ENCODE measurements at places on chromosomes 16 and 17. TPM values are rescaled to one million over a fixed set of nuclear protein-coding genes. Genes with fewer than 3 reads are reported as not detected.
A peak's percentile ranks its signal among the peaks of the same experiment; 100 is the strongest.

DNA sequence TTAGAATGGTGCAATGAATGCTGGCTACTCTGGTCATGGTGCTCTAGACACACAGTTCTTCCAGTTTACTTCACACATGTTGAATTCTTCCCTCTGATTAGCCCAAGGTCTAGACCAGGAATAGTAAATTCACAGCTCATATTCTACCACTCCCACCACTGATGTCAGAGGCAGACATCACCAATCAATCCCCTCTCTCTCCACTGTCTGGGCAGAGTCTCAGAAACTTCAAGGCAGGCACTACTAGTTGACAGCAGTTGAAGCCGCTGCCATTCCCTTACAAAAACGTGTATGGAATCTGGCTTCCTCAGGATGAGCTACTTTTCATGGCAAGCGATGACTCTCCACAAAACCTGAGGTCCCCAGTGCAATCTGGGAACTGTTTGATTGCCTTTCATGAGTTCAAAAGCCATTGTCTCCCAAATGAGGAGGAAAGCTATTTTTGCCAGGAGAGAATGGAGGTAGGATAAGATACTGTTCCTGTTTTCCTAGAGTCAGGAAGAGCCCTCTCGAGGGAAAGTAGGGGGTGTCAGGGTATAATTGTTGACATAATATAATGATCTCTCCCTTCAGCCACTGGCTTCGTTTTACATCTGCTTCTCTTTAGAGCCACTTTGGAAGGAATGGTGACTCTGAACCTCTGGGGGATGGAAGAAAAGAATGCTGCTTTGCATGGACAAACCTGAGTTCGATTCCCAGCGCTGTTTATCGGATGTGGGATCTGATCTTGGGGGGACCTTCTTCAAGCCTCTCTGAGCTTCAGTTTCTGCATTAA is 90.0 kb downstream of the FOXL1 start:
- no peak overlapping the region for H3K4me3 ChIP-seq
- H3K4me1 ChIP-seq: peaks cover 11% of the 10 kb centered on the region

DNA sequence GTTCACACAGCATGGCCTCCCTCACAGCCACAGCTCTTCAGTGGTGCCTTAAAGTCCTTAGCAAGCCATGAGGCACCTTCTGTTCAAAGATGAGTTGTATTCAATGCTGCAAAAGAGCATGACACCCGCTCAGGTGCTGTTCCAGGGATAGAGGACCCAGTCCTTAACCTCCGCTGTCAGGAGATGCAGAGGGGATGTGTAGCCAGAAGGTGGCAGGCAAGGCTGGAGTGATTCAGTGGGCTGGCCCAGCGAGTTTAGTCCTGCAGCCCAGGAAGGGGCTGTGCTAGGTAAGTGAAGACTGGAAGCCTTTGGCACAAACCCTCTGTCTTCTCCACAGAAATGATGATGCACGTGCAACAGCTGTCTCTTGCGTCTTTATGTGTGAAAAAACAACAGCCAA is 25.0 kb upstream of the ADAM11 start:
- H3K27ac ChIP-seq: no peak overlapping the region
- no peak for DNase-seq
- no peaks in the 10 kb centered on the region for H3K27me3 ChIP-seq
- H3K4me1 ChIP-seq: no peaks in the 10 kb centered on the region

- DNase-seq: no peak
- H3K36me3 ChIP-seq: peaks cover 61% of the 10 kb centered on the region
- peak overlapping the region; percentile 22 for H3K27ac ChIP-seq
- peaks cover 98% of the 10 kb centered on the region for H3K4me1 ChIP-seq
- no peaks in the 10 kb centered on the region for H3K27me3 ChIP-seq
- no peak overlapping the region for H3K4me3 ChIP-seq
Observed at GRCh38 chr17:38885728-38886642, 16.1 kb downstream of the LASP1 start.

GRCh38 chr17:75473246-75473645 is 16.8 kb downstream of the TMEM94 start:
- H3K27me3 ChIP-seq: no peaks in the 10 kb centered on the region
- H3K27ac ChIP-seq: no peak overlapping the region
- no peak for DNase-seq
- H3K4me3 ChIP-seq: no peak overlapping the region
- no peaks in the 10 kb centered on the region for H3K4me1 ChIP-seq

GRCh38 chr16:65200857-65201256 is 79.0 kb upstream of the CDH11 start:
- H3K4me1 ChIP-seq: no peaks in the 10 kb centered on the region
- no peaks in the 10 kb centered on the region for H3K27me3 ChIP-seq
- H3K4me3 ChIP-seq: no peak overlapping the region
- DNase-seq: no peak

DNA sequence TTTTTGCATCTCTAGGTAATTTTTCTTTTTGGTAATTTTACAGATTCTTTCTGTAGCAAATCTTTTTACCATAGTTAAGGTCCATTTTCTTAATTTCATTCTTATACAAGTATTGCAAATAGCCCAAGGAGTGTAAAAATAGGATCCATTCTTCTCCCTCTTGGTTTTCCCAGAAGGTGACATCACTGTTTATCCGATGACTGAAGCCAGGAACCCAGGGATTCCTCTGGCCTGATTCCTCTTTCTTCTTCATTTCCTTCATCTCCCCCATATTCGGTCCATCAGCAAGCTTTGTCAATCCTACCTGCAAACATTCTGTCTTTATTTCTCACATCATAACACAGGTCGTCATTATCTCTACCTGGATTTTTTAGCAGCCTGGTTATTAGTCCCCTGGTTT is 5.3 kb downstream of the RBBP6 start:
- peaks cover 18% of the 10 kb centered on the region for H3K4me1 ChIP-seq
- DNase-seq: no peak
- peaks cover 31% of the 10 kb centered on the region for H3K36me3 ChIP-seq
- H3K27ac ChIP-seq: no peak overlapping the region

DNA sequence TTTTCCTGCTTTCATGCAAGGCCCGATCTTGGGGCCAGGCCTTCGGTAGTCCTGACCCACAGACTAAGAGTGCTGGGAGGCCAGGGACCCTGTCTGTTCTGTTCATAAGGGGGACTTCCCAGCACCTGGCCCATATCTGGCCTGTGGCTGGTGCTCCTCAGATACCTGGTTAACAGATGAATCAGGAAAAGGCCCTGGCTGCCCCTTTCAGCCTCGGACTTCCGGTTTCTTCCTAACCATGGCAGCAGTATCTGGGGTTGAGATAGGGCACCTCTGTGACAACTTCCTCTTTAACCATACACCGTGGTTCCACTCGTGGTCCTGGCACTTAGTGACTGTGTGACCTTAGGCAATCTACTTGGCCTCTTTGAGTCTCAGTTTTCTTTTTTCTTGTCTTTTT is 18.4 kb downstream of the PLCG2 start:
- H3K27me3 ChIP-seq: no peaks in the 10 kb centered on the region
- peak; percentile 45 for DNase-seq
- H3K36me3 ChIP-seq: peaks cover 10% of the 10 kb centered on the region
- H3K4me3 ChIP-seq: no peak overlapping the region
- H3K4me1 ChIP-seq: peaks cover 49% of the 10 kb centered on the region
- H3K27ac ChIP-seq: peak overlapping the region; percentile 93

- no peak for DNase-seq
- H3K27me3 ChIP-seq: peaks cover 4% of the 10 kb centered on the region
- H3K36me3 ChIP-seq: no peaks in the 10 kb centered on the region
Observed at GRCh38 chr16:23160574-23160973, 11.3 kb upstream of the USP31 start.

DNA sequence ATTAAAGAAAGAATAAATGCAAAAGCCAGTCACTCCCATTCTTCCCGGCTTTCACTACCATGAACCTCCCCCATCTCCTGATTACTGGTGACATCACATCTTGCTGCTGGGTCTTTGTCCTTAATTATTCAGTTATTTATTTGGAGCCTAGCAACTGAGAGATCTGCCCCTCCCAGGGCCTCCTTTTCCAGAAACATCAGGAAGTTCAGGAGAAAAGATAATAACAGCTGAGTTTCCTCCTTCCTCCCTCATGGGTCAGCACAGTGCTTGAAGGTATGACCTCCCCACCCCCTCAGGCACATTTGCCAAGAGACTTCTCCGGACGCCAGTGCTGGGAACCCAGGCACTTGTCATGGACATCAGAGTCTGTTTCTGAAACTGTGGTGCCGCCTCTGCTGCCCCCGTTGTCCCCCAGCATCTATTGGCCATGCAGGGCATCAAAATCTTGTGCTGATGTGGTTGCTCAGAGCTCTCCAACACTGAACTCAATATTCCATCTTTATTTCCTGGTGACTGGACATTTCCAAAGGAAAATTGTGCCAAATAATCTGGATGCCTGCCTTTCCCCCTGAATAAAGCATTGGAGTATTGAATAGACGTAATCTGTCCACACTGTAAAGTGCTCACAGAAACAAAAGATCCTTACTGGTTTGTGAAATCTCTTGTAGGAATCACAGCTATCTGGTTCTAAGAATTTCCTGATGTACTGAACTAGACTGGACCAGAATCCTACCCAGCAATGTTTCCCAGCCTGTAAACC is 71.8 kb downstream of the ZNF18 start:
- H3K4me3 ChIP-seq: no peak overlapping the region
- no peak for DNase-seq
- H3K4me1 ChIP-seq: no peaks in the 10 kb centered on the region
- H3K27ac ChIP-seq: no peak overlapping the region
- no peaks in the 10 kb centered on the region for H3K36me3 ChIP-seq
- H3K27me3 ChIP-seq: no peaks in the 10 kb centered on the region

- H3K4me3 ChIP-seq: no peak overlapping the region
- H3K27ac ChIP-seq: no peak overlapping the region
- peaks cover 17% of the 10 kb centered on the region for H3K4me1 ChIP-seq
- H3K27me3 ChIP-seq: no peaks in the 10 kb centered on the region
- peak; percentile 39 for DNase-seq
Observed at GRCh38 chr16:50626868-50627267, 54.2 kb downstream of the SNX20 start.

GRCh38 chr16:29824589-29825144 is 4.4 kb downstream of the MVP start:
- no peak overlapping the region for H3K4me3 ChIP-seq
- peaks cover 73% of the 10 kb centered on the region for H3K4me1 ChIP-seq
- no peaks in the 10 kb centered on the region for H3K27me3 ChIP-seq
- H3K27ac ChIP-seq: no peak overlapping the region

DNA sequence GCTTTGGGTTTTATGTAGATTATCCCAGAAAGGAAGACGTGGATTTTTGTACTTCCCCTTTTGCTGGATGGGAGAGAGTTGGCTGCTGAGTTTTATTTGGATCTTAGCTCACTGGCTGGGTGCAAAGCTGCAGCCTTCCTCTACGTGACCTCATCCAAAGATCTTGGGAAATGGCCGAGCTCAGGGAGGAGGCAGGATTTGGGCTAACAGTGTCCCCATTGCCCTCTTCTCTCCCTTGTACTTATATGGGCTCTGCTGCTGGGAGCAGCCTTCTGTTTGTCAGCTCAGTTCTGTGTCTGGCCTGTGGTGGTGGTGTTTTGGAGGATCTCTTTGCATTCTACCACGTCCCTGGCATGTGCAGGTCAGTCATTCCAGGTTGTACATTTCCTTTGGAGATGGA is 2.0 kb downstream of the AOC3 start:
- no peaks in the 10 kb centered on the region for H3K27me3 ChIP-seq
- no peak overlapping the region for H3K4me3 ChIP-seq
- no peaks in the 10 kb centered on the region for H3K36me3 ChIP-seq
- H3K4me1 ChIP-seq: no peaks in the 10 kb centered on the region

RAB37 gene
- total RNA-seq: 169 TPM

Measured in natural killer cell (primary cell).